HAP-1 (cell line): ENCODE measurements at places on chromosomes 1 and 21.

DNA sequence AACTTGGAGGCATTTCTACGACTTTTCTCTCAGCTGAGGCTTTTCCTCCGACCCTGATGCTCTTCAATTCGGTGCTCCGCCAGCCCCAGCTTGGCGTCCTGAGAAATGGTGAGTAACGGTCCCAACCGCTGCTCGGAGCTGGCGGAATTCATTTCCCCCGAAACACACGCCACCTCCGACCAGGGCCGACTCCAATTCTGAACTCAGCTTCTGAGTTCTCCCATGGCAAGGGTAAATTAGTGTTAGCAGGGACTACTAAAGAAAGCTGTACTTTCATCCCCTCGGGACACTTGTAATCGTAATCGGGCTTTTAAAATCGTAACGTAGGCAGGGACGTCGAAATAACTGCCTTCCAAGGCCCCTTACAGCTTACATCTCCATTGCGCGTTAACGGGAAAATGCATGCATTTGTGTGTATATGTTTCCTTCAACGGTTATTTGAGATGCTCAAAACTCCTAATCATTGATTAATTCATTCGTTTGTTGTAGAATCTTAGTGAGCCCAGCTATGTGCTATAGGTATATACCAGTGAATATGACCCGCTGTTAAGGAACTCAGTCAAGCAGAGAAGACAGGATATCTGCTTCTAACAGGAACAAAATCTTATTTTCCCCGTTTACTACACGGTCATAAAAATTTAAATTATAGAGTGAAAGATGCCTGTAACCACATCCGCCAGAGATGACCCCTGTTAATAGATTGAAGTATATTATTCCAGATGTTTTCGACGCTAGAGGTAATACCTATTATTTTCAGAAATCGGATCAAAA is 472 bp downstream of the DTL start:
- DNase-seq, result no peak

- DNase-seq, result no peak
Observed at GRCh38 chr21:15222707-15223106, 157.9 kb upstream of the NRIP1 start.

- DNase-seq, result no peak
Observed at GRCh38 chr1:3548156-3548893, 63.0 kb downstream of the MEGF6 start.

DNA sequence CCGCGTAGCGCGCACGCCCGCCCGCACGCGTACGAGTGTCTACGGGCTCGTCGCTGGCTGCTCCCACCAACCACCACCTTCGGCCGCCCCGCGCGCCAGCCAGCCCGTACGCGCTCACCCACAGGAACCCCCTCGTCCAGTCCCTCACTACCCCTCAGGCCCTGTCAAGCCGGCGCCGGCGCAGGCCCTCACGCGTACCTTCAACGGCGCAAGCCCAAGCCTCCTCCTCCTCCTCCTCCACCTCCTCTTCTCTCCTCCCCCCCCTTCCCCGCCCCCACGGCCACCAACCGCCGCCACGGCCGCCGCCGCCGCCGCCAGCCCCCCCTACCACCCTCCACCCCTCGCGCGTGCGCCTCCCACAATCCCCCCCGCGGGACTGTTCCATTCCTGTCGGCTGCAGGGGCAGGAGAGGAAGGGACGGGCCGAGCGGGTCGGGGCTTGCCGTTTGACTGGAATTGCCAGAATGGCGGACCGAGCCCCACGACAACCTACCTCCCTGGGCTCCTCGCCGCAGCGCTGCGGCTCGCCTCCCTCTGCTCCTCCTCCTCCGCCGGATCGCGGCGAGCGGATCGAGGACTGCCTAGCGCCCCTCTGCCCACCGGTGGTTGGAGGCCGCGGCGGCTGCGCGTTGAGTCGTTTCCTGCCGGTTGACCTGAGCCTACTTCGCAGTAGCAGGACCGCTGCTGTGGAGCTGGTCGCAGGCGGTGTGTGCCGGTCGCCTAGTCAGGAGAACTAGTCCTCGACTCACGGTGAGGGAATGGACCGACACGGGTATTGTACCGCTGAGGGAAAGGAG is at the start of gene ASH1L:
TSS of gene ASH1L (minus strand) at position 223 of the 796 bp plus-strand sequence. CDS start 41,284 bp downstream, outside the sequence.
- peak; percentile 84 for DNase-seq

DNA sequence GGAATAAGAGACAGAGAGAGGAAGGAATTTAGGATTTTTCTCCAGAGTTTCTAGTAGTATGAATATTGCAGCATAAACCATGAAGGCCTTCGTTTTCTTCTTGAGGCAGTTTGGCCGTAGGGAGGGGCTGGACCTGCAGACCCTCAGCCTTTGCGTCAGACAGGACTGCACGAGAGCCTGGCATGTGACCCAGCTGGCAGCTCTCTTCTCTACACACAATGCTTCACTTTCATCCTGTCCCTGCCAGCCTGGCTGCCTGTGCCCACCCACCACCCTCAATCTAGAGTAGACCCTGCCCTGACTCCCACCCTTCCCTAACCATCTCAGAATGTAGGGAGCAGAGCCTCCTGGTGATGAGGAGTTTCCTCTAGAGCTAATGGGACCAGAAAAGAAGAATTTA is 1.6 kb downstream of the CA14 start:
- no peak for DNase-seq

GRCh38 chr1:193256019-193256418 is 69.6 kb upstream of the B3GALT2 start:
- no peak for DNase-seq

GRCh38 chr1:111758373-111758772 is 2.7 kb downstream of the DDX20 start:
- DNase-seq, result no peak

- no peak for DNase-seq
Observed at GRCh38 chr21:44840771-44841170, 22.9 kb upstream of the SUMO3 start.

DNA sequence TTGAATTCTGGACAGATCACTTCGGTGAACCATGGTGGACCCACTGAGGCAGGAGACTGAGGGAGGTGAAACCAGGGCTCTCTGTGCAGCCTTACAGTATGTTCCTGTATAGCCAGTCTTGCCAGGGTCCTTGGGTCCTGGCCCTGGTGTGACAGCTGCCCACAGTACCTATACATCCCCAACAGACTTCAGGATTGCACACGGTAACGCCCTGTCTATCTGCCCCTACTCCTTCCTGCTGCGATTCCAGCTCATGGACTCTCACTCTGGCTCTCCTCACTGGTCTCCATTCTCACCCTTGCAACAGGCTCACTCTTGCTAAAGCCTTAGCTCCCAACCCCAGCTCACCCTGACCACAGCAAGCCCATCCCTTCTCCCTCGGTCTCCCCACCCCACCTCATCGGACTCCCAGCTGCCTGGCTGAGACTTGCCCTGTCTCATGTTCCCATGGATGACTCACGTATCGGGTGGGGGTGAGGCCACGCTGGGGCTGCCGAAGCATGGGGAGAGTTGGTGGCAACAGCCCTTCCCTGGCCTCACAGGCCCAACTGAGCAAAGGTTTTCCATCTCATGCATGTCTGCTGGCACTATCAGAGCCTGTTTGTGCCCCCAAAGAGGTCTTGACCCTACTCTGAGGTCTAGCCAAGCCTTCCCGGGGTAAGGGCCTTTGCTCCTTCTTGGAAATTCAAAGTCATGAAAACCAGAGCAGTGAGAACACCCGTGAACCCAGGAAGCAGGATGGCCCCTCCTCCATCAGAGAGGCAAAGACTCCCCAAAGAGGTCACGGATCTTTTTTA is 7.1 kb downstream of the PHLDA3 start:
- DNase-seq, result no peak

DNA sequence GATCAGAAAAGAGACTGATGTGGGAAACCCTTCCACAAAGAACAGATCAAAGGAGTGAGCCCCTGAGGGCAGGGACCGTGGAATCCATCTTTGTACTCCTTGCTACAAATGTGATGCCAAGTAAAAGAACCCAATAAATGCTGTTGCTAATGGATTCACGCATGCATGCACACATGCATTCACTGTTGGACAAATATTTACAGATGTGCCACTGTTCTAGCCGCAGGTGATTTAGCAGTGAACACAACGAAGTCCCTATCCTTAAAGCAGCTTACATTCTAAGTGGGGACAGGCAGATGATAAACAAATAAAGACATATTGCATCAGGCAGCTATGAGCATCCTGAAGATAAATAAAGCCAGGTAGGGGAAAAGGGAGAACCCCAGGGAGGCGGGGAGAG is 67.8 kb downstream of the ITPKB start:
- DNase-seq, result no peak

GRCh38 chr21:14071902-14072734 is 138.6 kb downstream of the LIPI start:
- DNase-seq, result no peak

GRCh38 chr21:25391777-25392176 is 215.5 kb downstream of the MRPL39 start:
- DNase-seq, result no peak

DNA sequence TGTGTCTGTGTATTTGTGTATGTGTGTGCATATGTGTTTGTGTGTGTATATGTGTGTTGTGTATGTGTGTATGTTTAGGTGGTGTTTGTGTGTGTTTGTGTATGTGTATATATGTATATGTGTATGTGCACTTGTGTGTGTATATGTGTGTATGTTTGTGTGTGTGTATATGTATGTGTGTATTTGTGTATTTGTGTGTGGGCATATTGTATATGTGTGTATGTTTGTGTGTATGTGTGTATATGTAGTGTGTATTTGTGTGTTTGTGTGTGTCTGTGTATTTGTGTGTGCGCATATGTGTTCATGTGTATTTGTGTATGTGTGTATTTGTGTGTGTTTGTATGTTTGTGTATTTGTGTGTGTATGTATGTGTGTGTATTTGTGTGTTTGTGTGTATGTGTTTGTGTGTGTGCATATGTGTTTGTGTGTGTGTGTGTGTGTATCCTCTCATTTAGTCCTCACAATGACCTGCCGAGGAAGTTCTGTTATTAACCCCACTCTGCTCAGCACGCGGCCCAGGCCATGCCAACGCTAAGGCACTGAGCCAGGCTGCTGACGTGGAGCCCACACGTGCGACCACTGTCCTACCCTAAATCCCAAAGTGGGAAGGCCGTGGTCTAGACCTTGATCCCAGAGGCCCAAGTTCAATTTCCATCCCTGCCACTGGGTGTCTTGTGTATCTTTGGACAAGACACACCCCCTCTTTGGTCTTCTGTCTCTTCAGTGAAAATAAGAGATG is 43.2 kb upstream of the TMEM51 start:
- no peak for DNase-seq

GRCh38 chr1:151993084-151993733 is 450 bp downstream of the S100A10 start:
- DNase-seq, result peak; percentile 55

- peak; percentile 83 for DNase-seq
Observed at GRCh38 chr1:150165622-150166612, 16.2 kb downstream of the PLEKHO1 start.

GRCh38 chr1:19372136-19372514 is 60.0 kb downstream of the SLC66A1 start:
- DNase-seq, result no peak

- no peak for DNase-seq
Observed at GRCh38 chr1:164804366-164804765, 245.4 kb downstream of the PBX1 start.

GRCh38 chr1:217139513-217139912 is 416.3 kb upstream of the ESRRG start:
- no peak for DNase-seq

DNA sequence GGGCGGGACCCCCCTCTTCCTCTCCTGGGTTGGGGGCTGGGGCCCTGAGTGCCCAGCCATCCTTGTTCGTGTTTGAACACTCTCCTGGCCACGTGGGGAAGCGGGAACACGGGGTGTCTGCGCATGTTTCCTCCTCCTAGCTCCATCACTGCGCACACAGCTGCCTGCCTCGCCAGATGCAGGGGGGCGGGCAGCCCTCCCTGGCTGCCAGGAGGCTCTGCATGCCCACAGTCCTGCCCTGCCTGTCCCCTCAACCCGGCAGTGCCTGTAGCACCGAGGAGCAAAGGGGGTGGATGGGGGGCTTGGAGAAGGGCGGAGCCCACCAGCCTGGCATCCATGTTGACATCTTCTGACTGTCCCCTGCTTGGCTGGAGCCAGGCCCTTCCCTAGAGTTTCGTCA is 1.8 kb upstream of the SLC25A34 start:
- DNase-seq, result no peak
